ENCODE measurements at places on chromosomes 12 and 14.

DNA sequence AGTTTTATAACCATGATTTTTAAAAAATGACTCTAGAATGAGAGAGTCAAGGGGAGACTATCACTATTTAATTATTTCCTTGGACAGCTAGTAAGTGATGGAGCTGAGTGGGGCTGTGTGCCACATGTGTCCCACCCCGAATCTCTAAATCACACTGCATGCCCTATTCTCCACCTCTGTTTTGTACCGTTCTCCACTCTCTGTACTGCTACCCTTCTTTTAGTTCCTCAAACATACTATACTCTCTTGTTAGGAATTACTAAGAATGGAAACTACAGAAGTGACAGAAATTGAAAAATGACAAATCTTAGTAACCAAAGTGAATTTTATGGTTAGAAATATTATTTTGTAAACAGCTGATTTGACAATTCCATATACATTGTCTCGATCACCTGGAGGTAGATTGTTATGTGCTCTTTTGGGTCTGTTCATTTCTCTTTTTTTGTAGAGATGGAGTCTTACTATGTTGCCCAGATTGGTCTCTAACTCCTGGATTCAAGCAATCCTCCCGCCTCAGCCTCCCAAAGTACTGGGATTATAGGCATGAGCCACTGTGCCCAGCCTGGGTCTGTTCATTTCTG is 35.9 kb downstream of the SLC11A2 start:
- DNase-seq = no peak

- DNase-seq = no peak
These were observed 6.6 kb upstream of the PPM1A start for GRCh38 chr14:60242429-60242828.

DNA sequence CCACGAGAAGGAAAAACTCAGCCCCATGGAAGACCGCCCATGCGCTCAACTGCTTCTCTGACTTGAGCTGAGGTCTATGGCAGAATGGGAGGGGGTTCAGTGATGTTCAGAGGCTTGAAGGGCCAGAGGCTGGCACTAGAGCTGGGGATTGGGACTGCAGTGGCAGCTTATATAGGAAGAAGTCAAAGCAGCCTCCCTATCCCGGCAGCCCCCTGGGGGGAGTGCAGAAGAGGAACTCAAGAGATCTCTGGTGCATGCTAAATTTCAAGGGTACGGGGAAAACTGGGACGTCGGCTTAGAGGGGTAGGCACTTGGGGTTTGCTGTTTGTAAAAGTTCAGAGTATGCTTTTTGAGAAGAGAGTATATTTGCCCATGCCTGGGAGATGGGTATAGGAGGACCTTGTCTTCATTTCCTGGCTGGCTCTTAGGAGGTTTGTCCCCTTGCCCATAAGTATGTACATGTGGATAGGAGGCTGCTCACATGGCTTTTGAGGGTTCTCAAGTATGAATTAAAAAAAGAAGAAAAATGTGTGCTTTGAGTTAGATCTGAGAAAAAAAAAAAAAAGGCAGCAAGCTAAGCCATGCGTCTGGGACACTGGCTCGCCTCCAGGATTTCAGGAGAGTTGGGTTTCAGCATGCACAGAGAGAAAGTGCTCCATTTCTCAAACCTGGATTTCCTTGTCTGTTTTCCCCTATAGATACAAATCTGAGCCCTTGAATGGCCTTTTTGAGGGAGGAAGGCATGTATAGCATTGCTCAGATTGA is 3.2 kb upstream of the MEG3 start:
- no peak for DNase-seq

DNA sequence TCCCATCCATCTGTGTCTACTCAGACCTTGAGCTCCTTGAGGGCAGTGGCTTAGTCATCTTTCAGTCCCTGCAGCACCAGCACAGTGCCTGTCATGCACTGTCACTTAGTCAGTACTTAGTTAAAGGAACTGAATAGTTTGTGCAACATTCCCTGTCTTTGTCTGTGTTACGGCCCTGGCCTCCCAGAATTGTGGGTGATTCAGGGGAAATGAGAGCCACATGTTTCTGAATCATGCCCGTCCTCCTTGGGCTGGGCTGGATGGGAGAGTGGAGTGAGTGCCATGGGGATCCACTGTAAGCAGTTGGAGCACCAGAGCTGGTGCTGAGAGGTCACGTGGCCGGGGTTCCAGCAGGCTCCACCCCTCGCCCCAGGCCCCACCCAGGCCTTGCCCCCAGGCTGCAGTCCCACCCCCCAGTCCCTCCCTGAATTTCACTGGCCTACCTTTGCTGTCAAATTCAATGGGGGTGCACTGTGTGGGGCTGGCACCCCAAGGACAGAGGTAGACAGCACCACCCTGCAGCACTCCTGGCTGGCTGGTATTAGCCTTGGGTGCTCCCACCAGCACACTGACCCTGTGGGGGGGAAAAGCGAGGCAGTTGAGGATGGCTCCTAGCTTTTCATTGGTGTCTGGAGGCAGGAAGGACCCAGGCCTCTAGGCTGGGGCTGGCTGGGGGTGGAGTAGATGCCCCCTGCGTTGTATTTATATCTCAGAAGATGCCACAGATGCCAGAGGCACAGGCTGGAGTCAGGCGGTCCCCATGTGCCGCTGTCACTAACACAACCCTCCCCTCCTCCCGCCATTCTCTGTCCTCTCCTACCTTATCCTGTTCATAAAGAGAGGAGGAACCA is 7.5 kb downstream of the ITGA5 start:
- DNase-seq = no peak

GRCh38 chr12:53235164-53235563 is 3.2 kb upstream of the RARG start:
- DNase-seq = no peak

GRCh38 chr12:51961834-51962233 is 10.3 kb downstream of the ACVR1B start:
- DNase-seq = no peak

DNA sequence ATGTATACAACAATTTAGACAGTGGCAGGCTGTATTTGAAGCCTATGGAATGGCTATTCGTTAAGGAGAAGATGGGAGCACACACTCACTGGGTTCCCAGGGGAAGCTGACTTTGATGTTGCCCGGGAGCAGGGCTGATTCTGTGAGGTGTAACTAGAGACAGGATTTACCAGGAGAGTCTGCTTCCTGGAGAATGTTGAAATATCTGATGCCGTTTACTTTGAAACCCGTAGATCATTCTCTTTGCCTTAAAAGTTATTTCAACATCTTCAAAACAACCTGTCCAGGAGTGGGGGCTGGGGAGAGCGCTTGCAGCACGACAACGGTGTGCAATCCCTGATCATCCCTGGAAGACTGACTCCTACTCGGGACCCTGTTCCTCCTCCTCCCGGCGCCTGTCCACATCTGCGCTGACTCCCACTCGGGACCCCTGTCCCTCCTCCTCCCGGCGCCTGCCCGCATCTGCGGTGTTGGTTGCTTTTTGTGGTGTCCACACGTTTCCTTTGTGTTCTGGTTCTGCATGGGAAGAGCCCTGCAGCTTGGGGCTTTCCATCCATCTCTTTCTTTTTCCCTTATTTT is 72.6 kb downstream of the AACS start:
- DNase-seq = no peak

DNA sequence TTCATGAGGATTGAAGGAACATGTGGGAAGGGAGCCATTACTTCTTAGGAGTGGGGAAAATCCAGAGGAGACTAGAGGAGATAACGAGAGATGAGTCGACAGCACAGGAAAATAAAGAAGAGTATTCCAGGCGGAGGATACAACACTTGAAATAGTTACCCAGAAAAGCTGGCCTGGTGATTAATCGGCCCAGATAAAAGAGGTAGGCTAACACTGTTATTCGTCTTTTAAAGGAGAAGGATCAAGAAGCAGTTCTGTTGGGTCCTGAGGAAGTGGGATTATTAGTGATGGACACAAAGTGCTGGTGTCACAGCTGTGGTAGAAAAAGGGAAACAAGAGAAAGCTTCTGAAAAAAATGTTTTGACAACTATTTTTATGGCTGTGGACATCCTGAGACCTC is 425.3 kb downstream of the ZFP36L1 start:
- DNase-seq = no peak

DNA sequence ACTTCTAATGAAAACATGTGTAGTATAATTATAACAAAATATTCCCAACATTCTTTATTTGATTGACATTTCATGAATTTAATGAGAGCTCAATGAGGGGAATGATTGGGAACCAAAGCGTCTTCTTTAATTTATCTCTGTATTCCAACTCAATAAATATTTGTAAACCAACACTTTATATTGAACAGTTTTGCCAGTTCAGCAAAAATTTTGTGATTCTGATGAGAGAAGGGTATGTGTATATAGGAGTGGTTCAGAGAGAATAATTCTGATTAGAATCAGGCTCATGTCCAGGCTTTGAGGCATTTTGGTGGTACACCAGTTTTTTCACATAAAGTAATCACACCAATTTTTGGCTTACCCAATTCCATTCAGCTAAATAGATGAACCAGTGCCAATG is 564.2 kb downstream of the TMTC2 start:
- no peak for DNase-seq

DNA sequence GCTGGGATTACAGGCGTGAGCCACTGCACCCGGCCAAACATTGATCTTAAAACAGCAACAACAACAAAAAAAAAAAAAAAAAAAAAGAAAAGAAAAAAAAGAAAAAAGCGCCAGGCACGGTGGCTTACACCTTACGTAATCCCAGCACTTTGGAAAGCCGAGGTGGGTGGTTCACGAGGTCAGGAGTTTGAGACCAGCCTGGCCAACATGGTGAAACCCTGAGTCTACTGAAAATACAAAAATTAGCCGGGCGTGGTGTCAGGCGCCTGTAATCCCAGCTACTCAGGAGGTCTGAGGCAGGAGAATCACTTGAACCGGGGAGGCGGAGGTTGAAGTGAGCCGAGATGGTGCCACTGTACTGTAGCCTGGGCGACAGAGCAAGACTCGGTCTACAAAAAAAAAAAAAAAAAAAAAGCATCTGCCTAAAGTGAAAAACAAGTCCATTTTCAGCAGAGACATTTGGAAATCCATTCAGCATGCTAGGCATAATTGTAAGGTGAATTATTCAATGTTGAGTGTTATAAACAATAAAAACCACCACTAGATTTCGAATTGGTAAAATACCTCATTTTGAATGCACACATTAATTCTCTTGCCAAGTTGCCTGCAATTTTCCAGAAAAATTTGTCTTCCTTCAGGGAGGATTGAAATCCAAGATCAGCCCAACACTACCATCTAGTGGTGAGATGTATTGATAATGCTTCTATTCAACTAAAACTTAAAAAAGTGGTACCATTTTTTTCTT is 8.0 kb upstream of the CERS5 start:
- DNase-seq = peak; percentile 66

- DNase-seq = no peak
These were observed 188.5 kb upstream of the PRMT8 start for GRCh38 chr12:3302401-3303041.

- DNase-seq = no peak
These were observed 65.6 kb upstream of the DLK1 start for GRCh38 chr14:100660882-100661635.

GRCh38 chr14:94048691-94049624 is 22.8 kb downstream of the OTUB2 start:
- DNase-seq = no peak

DNA sequence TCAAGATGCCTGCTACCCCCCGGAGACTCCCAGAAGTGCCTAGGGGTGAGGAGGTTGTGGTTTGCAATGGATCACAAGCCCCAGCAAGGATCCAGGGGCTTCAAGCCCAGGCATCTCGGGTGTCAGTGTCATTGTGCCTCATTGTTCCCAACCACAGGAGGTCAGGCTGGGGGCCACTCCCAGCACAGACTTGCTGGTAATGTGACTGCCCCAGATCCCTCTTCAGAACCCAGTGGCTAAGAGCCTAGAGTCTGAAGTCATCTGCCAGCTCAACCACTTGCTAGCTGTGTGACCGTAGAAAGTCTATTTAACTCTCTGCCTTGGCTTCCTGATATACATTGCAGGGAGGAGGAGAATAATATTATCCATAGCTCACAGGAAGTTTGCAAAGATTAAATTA is 7.7 kb upstream of the ASB2 start:
- DNase-seq = no peak

GRCh38 chr14:94040796-94041195 is 14.7 kb downstream of the OTUB2 start:
- DNase-seq = no peak

- no peak for DNase-seq
These were observed 3.0 kb downstream of the NCOR2 start for GRCh38 chr12:124564232-124564958.

- no peak for DNase-seq
These were observed 164.2 kb upstream of the CLEC14A start for GRCh38 chr14:38420048-38420447.

DNA sequence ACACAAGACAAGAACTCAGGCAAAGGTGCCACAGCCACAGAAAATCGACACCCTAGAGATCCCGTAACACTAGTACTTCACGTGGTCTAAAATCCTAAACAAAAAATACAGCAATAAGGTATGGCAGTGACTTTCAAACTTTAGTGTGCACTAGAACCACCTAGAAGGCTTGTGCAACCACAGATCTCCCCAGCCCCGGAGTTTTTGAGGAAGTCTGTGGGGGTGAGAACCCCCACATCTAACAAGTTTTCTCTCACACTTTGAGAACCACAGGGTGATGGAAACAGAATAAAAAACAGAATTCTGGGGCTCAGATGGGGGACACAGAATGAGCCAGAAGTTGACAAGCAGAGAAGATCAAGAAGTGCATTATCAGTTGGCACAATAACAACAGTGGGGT is 254.0 kb downstream of the ANO6 start:
- no peak for DNase-seq

DNA sequence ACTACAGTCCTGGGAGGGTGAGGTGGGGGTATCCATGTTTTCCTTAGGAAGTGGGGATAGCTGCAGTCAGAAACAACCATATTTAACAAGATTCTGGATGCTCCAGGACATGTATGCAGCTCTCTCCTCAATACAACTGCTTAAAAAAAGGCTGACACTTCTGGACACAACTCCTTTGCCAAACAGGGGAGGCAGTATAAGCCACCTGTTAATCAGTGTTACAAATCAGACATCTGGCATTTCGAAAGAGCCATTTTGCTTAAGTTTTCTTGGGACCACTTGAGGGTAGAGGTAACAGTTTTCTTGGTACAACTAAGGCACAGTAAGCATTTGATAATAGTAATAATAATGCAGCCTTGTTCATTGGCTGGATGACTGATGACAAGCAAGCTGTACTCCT is 47.1 kb downstream of the RPGRIP1 start:
- no peak for DNase-seq

DNA sequence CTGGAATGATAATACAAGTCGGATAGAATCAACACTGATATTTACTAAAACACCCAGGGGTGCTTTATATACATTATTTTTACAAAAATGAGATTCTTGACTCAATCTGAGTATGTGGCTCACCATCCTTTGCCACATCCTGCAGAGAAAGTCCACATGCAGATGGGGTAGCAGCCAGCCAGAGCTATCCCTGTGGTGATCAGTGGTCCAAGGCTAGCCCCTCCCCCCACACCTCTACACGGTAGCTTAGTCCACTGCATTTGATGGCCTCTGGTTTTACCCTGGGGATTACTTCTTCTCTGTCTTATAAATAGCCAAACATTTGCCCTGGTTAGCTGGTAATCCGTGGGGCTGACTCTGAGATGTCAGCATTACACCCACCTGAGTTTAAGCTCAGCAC is 28.1 kb upstream of the TTC7B start:
- DNase-seq = no peak
